Hematopoietic multipotent progenitor cell (in vitro differentiated cells): ENCODE measurements at places on chromosomes 7 and 10. TPM values are rescaled to one million over a fixed set of nuclear protein-coding genes. Genes with fewer than 3 reads are reported as not detected.
A peak's percentile ranks its signal among the peaks of the same experiment; 100 is the strongest.

Gene SCIN
- total RNA-seq: under 0.01 TPM

Gene DENND2A
- total RNA-seq: not detected

Gene NODAL
- not detected for total RNA-seq

Gene MNX1
- not detected for total RNA-seq

Gene ZFAND2A
- total RNA-seq: 23.4 TPM

Gene ANKRD30A
- not detected for total RNA-seq

Gene PLAU
- 10.8 TPM for total RNA-seq

Gene CXCL12
- total RNA-seq: under 0.01 TPM

Gene GNG11
- 1.9 TPM for total RNA-seq

GRCh38 chr7:447523-447922 lies 72.1 kb downstream of the PDGFA start:
- DNase-seq: no peak

DNA sequence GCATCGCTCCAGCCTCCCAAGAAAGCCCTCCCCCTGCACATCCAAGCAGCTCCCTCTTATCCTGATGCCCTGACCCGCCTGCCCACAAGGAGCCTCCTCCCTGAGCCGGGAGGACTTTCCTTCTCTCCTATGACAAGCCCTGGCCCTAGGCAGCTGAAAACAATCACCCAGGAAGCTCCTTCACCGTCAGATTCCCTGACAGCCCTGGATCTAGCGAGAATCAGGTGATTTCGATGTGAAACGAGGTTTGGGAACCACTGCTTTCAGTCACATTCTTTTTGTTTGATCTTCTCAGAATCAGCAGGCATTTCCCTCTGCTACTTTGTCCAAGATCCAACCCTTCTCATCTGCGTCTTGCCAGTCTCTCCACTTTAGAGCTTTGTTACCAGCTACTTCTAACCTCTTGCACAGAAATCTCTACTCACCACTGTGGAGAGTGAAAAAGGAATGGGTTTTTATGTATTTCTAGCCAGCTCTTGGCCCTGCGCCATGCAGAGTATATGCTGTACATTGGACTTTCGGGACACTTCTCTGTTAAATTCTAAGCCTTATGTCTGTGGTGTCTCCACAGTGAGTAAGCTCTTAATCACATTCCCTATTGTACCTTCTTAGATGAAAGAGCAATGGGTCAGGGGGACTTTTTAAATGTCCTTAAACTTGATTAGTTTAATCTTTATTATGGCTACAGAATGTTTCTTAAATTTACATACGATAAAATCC lies 253.2 kb upstream of the C7orf33 start:
- no peak for DNase-seq

GRCh38 chr7:71208881-71209280 lies 76.9 kb downstream of the GALNT17 start:
- no peak for DNase-seq

DNA sequence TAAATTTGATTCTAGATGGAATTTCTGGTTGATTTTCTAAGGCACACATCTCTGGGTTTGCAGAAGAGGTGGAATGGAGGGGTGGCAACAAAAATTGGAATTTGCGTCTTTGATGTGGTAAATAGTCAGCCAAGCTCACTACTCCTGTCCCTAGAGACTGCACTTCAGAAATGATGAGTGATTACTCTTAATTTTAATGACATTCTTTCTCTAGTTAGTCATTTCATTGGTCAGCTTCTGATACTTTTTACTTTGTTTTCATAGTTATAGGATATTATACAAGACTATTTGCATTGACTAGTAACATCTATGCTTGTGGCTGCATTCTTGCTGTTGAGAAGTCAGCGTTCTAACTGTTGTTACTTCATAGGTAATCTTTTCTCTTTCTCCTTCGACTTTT lies 658.3 kb downstream of the SUGCT start:
- no peak for DNase-seq

DNA sequence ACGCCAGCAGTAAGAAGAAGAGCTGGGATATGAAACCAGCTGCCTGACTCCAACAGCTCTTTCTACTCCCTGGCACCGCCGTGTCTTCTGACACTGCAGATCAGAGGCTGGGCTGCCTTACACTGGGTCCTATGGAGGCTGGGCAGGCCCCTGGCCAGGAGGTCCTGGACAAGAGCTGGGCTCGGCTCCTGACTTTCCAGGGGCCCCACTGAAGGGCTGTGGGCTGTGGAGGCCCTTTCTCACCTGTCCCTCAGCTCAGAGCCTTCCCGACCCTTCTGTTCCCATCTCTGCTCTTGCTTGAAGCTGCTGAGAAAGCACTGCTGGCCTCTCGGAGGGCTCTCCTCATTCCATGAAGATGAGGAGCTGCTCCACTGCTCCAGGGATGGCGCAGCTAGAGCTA lies 85.9 kb upstream of the UNC5B start:
- no peak for DNase-seq

- peak; percentile 53 for DNase-seq
Observed at GRCh38 chr10:17586821-17587234, 30.3 kb downstream of the HACD1 start.

DNA sequence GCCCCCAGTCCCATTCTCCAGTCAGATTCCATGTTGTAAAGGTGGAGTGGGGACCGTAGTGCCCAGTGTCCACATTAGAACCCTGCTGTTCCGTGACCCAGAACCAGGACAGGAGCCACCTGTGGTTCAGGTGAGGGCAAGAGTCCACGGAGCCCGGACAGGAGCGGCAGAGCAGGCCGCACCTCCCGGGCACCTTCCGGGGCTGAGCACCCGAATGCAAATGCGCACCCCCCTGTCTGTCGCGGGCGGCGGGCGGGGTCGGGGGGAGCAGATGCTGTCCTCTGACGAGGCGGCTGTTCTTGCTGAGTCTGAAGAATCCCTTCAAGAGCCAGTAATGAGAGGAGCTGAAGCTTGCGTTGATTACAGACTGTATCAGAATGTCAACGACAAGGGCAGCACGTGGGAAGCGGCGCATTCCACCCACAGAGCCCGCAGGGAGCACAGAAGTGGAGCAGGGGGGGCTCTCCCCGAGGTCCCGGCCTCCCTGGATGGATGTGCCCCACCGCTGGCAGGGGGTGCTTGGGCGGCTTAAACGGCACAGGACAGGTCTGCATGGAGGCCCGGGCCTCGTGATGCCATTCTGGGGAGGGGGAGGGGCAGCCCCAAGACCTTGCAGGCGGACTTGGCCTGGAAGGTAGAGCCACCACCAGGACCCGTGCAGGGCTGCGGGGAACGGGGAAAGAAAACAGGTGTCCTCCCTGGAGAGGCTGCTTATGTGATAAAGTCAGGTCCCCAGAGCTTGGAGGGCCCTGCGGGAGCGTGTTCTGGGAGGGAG lies 407.5 kb upstream of the RNF32 start:
- DNase-seq: no peak

GRCh38 chr7:83468251-83468739 lies 180.6 kb downstream of the SEMA3E start:
- peak; percentile 94 for DNase-seq

DNA sequence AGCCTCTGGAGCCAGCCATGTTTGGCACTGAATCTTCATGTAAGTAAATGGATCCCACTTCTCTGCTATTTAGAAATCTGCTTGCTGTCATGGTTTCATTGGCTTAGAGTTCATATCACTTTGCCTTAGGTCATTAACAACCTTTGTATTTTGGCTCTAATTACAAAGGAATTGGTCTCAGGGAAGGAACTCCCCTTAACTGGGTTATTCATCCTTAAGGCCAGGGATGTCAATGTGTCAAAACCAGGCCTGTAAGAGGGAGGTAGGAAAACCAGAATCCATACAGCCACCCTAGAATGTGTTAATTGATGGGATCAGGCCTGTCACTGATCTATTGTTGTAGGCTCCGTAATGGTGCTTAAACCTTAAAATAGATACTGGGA lies 67.3 kb downstream of the ST7 start:
- DNase-seq: no peak
